ENCODE measurements at places on chromosomes 3 and 15. TPM values are rescaled to one million over a fixed set of nuclear protein-coding genes. Genes with fewer than 3 reads are reported as not detected.

Gene GOLGA6L10
- total RNA-seq = 0.96 TPM

Gene STXBP5L
- total RNA-seq = 54.7 TPM

- DNase-seq = no peak
Measured at GRCh38 chr3:186841620-186842019, 890 bp upstream of the ADIPOQ start.

GRCh38 chr15:70852501-70853317 lies 1.2 kb downstream of the LARP6 start:
- no peak for DNase-seq

DNA sequence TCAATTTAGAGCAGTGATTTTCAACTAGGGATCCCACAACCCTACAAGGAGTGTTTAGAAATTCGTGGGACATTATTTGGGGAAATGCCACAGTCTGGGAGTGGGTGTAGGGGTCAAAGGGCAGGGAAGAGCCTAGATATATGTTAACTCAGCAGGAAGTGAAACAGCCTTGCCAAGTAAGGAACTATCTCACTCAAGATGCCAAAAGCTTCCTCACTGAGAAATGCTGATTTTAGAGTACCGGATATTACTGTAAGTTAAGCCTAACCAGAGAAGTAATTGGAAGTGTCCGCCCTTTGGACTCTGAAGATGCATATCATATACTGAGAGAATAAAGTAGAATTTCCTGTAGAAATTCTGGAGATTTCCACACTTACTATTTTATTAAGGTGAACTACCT lies 158.6 kb downstream of the BBX start:
- no peak for DNase-seq
